Tibial nerve (tissue), 4 donors: ENCODE measurements at places on chromosomes 4 and X.

GRCh38 chrX:72040506-72040905, 91.2 kb downstream of the RTL5 start:
- no peaks in the 10 kb centered on the region for H3K27me3 ChIP-seq
- H3K27ac ChIP-seq: no peak overlapping the region
- H3K36me3 ChIP-seq: no peaks in the 10 kb centered on the region
- peaks cover 18% of the 10 kb centered on the region for H3K4me1 ChIP-seq
- no peak overlapping the region for H3K4me3 ChIP-seq

- H3K27me3 ChIP-seq: no peaks in the 10 kb centered on the region
- H3K27ac ChIP-seq: no peak overlapping the region
- no peaks in the 10 kb centered on the region for H3K4me1 ChIP-seq
- DNase-seq: no peak
- H3K4me3 ChIP-seq: no peak overlapping the region
These were observed 12.3 kb downstream of the SASH3 start for GRCh38 chrX:129791961-129792570.

- H3K4me3 ChIP-seq: no peak overlapping the region
- no peak for DNase-seq
- H3K36me3 ChIP-seq: no peaks in the 10 kb centered on the region
- no peaks in the 10 kb centered on the region for H3K4me1 ChIP-seq
- H3K27ac ChIP-seq: no peak overlapping the region
These were observed 9.7 kb downstream of the SMIM10 start for GRCh38 chrX:135000516-135000915.

DNA sequence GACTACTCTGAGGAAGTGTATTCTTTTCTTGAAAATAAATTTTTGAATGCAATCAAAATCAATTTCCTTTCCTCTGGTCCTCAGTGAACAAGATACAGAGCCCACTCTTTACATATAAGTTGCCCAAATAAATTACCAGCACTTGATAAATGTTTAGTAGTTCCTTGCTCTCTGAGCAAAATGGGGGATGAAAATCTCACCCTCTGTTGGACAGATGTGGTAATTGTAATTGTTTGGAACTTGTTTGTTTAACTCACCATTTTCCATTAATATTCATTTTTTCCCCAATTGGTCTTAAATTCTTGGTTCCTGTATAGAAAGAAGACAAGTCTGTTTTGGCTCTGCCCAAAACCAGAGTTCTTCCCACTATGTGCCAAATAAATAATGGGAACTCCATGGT, 146.3 kb downstream of the LDB2 start:
- no peak overlapping the region for H3K4me3 ChIP-seq
- no peaks in the 10 kb centered on the region for H3K27me3 ChIP-seq
- no peaks in the 10 kb centered on the region for H3K4me1 ChIP-seq
- H3K27ac ChIP-seq: no peak overlapping the region
- no peak for DNase-seq
- no peaks in the 10 kb centered on the region for H3K36me3 ChIP-seq

- H3K27ac ChIP-seq: no peak overlapping the region
- H3K27me3 ChIP-seq: no peaks in the 10 kb centered on the region
- DNase-seq: no peak
- H3K4me1 ChIP-seq: peaks cover 11% of the 10 kb centered on the region
- no peak overlapping the region for H3K4me3 ChIP-seq
These were observed 204.1 kb downstream of the BCOR start for GRCh38 chrX:39893417-39894338.

- DNase-seq: no peak
- no peaks in the 10 kb centered on the region for H3K36me3 ChIP-seq
- no peak overlapping the region for H3K4me3 ChIP-seq
- no peak overlapping the region for H3K27ac ChIP-seq
These were observed 330.4 kb upstream of the SFRP2 start for GRCh38 chr4:154119317-154119716.

DNA sequence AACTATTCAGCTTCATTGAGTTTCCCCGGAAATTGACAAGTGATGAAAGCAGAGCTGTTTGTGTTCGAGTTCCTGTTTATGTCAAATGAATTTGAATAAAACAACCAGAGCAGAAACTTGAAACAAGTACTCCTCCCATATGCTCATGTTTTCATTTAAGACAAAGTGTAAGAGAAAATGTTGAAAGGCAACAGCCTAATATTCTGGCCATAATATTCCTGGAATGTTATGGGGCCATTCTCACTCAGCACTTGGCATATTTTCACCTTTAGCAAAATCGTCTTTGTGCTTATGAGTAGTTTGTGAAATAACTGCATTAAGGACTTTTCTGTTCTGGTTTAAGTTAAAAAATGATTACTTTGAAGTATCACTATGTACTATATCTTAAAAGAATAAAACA, 276.0 kb upstream of the FAT1 start:
- H3K27me3 ChIP-seq: no peaks in the 10 kb centered on the region
- no peaks in the 10 kb centered on the region for H3K4me1 ChIP-seq
- no peak overlapping the region for H3K27ac ChIP-seq
- no peak overlapping the region for H3K4me3 ChIP-seq
- DNase-seq: no peak
- H3K36me3 ChIP-seq: no peaks in the 10 kb centered on the region

DNA sequence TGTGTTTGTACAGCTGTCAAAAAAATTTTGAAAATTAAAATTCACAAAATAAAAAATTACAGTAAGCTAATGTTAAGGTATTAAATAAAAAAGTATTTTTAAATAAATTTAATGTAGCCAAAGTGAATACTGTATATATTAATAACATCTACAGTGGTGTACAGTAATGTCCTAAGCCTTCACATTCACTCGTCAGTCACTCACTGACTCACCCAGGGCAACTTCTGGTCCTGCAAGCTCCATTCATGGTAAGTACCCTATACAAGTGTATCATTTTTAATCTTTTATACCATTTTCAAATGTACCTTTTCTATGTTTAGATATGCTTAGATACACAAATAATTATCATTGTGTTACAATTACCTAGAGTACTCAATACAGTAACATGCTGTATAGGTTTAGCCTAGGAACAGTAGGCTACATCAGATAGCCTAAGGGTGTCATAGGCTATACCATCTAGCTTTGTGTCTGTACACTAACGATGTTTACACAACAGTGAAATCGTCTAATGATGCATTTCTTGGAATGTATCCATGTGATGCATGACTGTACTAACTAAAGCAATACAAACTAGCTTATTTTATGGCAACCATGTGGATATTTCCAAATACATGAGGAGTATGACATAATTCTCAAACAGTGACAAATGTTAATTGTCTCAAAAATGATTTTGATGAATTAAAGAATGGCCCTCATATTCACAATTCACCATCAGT, 13.7 kb downstream of the DDX60 start:
- no peak for DNase-seq
- peaks cover 3% of the 10 kb centered on the region for H3K36me3 ChIP-seq
- no peaks in the 10 kb centered on the region for H3K27me3 ChIP-seq
- H3K4me1 ChIP-seq: peaks cover 6% of the 10 kb centered on the region
- no peak overlapping the region for H3K4me3 ChIP-seq
- no peak overlapping the region for H3K27ac ChIP-seq

DNA sequence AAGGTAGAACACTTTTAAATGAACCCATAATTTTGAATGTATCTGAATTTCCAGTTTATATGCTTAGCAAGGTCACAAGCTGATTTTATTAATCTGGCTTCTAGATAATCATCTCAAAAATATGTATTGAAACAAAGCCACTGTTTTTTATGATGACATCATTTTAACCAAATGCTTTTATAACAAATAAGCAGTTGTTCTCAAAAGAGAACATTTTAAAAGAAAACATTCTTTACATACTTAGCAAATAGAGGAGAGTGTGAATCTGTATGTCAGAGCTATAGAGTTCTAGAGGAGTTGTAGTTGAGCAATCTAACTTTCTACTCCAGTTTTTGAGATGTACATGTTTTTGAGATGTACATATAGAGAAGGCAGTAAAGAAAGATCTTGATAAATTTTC, 42.5 kb downstream of the LAMP2 start:
- no peak overlapping the region for H3K4me3 ChIP-seq
- H3K27me3 ChIP-seq: no peaks in the 10 kb centered on the region
- DNase-seq: no peak
- peaks cover 7% of the 10 kb centered on the region for H3K4me1 ChIP-seq
- no peaks in the 10 kb centered on the region for H3K36me3 ChIP-seq

GRCh38 chrX:71017396-71017939, 50.7 kb downstream of the SNX12 start:
- H3K27ac ChIP-seq: no peak overlapping the region
- H3K4me1 ChIP-seq: no peaks in the 10 kb centered on the region
- no peaks in the 10 kb centered on the region for H3K36me3 ChIP-seq
- H3K4me3 ChIP-seq: no peak overlapping the region
- H3K27me3 ChIP-seq: no peaks in the 10 kb centered on the region

DNA sequence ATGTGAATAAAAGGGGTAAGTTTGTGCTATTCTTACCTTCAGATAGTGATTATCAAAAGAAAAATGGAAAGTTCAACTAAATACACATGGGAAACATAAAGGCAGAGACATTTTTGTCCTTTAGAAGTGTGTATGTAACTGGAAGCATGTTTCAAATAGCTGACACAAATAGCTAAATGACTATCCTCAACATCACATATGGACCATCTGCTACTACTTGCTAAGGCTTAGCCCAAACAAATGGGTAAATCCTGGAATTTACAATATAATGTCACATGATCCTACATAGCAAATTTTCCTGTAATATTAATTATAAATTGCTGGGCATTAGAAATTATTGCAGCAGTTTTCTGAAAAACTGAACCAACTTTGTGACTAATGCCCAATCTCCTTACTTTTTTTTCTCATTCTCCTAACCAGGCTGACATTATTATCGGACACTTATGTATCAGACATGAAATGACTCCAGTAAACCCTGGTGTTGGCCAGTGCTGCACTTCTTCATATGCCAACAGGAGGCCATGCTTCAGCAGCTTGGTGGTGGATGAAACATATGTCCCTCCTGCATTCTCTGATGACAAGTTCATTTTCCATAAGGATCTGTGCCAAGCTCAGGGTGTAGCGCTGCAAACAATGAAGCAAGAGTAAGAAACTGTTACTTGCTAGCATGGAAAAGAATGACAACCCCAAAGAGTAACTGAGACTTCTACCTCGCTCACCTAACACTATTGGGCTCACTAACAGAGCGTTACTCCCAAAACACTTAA, 16.1 kb downstream of the AFP start:
- no peaks in the 10 kb centered on the region for H3K36me3 ChIP-seq
- DNase-seq: no peak
- H3K4me3 ChIP-seq: no peak overlapping the region
- H3K4me1 ChIP-seq: no peaks in the 10 kb centered on the region
- H3K27ac ChIP-seq: no peak overlapping the region
- no peaks in the 10 kb centered on the region for H3K27me3 ChIP-seq
